M059J (cell line): ENCODE measurements at places on chromosomes 12 and 14.

GRCh38 chr14:34222867-34223266 lies 239.2 kb downstream of the SPTSSA start:
- DNase-seq, result no peak

DNA sequence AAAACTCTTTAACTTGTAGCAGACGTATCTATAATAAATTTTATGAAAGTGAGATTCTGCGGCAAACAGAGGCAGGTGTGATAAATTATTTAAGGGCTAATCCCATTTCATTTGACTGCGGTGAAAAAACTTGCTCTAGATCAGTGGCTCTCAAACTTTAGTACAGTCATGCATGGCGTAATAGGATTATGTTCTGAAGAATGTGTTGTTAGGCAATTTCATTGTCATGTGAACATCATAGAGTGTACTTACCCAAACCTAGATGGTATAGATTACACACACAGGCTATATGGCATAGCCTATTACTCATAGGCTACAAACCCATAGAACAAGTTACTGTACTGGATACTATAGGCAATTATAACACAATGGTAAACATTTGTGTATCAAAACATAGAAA lies 83.7 kb downstream of the HEATR5A start:
- peak; percentile 2 for DNase-seq

- no peak for DNase-seq
Observed at GRCh38 chr14:44798386-44799242, 163.1 kb downstream of the KLHL28 start.

GRCh38 chr12:43805860-43806736 lies at the start of gene TWF1:
TSS of gene TWF1 (minus strand) at chr12:43806317. CDS start at chr12:43806245, 72 bp downstream.
- peak; percentile 80 for DNase-seq

GRCh38 chr12:100995201-100995600 lies 200.6 kb downstream of the ANO4 start:
- DNase-seq, result peak; percentile 44

GRCh38 chr12:56991319-56992246 lies 14.8 kb downstream of the ZBTB39 start:
- peak; percentile 22 for DNase-seq

- no peak for DNase-seq
Observed at GRCh38 chr12:28857369-28857768, 291.7 kb upstream of the FAR2 start.

GRCh38 chr12:94169495-94169894 lies 21.1 kb downstream of the PLXNC1 start:
- no peak for DNase-seq

GRCh38 chr12:25151476-25151875 lies 43.5 kb downstream of the DNAI7 start:
- peak; percentile 94 for DNase-seq
